Activated CD8-positive, alpha-beta T cell treated with anti-CD3 and anti-CD28 coated beads, Interleukin-2, amount 10 ng/mL, durations not matched to agents 7 days and 5 days (primary cell): ENCODE measurements at places on chromosomes 11 and 22.
A peak's percentile ranks its signal among the peaks of the same experiment; 100 is the strongest.

DNA sequence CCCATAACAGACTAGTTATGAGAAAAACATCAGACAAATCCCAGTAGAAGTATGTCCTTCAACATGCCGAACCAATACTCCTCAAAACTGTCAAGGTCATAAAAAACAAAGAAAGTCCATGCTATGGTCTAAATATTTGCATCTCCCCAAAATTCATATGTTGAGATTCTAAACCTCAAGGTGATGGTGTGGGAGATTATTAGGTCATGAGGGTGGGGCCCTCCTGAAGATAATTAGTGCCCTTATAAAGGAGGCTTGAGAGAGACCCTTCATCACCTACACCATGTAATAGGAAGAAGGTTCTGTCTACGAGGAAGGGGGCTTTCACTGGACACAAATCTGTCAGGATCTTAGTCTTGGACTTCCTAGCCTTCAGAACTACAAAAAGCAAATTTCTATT lies 118.6 kb upstream of the GUCY1A2 start:
- no peak for DNase-seq

DNA sequence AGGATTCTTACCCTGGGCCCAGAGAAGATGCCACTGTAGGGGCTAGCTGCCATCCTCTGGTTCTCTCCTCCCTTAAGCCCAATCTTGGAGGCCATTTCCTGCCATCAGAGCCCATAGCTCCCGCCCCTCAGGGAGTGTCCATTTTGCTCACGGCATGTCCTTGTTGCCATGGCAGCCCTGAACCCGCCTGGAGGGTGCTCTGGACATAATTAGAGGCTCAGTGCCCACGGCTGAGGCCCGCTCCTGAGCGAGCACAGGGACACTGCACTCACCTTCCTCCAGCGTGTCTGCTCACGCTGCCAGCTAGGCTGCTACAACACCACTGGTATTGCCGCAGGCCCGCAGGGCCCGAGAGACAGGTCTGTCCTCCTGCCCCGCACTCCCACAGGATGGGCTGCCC lies 11.1 kb upstream of the SUSD2 start:
- no peak for DNase-seq

DNA sequence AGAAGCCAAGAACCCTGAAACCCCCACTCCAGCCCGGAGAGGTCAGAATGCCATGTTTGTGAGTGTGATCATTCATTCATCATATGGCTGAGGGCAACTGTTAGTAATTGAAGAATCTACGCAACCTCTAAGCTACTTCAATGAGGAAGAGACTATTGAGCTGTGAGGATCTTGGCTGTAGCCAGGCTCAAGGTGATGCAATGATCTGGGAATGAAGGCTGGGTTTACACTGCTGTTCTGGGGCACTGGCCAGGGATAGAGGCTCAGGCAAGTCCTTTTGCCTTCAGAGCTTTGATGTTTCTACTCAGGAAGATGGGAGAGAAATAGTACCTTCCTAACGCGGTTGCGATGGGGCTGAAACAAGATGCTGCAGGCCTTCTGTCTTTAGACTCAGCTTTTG lies 12.9 kb downstream of the CRYBB2 start:
- no peak for DNase-seq

GRCh38 chr22:42324990-42325710 lies 54.7 kb upstream of the TCF20 start:
- DNase-seq = no peak

DNA sequence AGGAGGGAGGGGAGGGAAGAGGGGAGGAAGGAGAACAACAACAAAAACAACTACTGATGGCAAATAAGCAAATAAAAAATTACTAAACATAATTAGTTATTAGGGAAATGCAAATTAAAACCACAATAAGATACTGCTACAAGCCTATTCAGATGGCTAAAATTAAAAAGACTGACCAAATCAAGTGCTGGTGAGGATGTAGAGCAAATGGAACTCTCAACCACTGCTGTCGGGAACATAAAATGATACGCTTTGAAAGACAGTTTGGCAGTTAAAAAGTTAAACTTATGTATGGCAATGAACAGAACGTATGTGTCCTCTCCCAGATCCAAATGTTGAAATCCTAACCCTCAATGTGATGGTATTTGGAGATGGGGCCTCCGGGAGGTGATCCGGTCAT lies 85.7 kb downstream of the PHF21B start:
- DNase-seq = no peak

DNA sequence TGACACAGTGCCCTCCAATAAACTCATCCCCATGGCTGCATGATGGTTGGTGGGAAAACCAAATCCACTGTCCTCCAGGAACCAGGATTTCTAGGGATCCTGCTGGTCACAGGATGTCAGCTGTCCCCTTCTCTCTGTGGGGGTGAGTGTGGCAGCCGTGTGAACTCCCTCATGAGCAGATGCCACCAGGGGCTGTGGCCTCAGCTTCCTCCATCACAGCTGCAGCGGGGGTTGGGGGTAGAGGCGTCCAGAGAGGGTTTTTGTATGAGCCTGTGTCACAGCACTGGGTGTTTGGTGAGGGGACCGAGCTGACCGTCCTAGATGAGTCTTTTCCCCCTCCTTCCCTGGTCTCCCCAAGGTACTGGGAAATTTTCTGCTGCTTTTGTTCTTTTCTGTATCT lies 26.4 kb downstream of the IGLL5 start:
- DNase-seq = no peak

DNA sequence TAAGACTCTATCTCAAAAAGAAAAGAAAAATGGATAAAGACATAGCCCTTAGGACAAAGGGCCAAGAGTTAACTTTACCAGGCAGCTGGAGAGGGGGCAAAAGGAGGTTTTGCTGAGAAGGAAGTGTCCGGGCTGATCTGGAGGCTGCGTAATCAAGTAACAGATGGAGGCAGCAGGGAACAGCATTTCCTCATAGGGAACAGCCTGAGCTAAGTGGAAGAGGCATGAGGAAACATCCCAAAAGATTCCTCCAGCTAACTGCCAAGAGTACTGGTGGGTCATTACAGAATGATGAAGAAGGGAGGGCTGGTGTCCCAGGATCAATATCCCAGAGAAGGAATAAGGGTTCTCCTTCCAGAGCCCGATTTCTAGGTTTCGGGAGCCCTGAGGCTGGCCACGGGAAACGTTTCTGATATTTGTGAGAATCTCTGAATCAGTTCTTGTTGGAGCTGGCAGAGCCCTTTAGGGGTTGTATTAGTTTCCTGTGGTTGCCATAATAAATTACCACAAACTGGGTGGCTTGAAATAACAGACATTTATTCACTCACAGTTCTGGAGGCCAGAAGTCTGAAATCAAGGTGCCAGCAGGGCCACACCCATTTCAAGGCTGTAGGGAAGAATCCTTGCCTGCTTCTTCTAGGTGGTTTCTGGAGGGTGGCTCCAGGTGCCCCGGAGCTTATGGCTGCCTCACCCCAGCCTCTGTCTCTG lies 21.2 kb downstream of the LIF start:
- no peak for DNase-seq

- no peak for DNase-seq
Observed at GRCh38 chr11:61494381-61494961, 14.1 kb upstream of the LRRC10B start.

DNA sequence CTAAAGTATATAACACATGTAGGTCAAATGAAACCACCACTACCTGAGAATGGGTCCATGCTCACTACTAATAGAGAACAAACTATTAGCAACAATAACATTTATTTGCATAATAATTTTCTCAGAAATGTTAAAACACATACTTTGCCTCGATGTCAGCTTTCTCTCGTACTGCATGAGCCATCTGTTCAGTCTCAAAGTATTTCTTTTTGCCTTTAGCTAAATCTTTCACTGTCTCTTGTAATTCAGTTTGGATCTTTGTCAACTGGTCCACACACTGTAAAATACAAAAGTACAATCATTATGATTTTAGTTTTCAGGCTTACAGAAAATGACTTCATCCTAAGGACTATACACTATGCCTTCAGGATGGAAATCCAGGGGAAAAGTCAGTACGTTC lies 153.3 kb downstream of the FCHSD2 start:
- no peak for DNase-seq

DNA sequence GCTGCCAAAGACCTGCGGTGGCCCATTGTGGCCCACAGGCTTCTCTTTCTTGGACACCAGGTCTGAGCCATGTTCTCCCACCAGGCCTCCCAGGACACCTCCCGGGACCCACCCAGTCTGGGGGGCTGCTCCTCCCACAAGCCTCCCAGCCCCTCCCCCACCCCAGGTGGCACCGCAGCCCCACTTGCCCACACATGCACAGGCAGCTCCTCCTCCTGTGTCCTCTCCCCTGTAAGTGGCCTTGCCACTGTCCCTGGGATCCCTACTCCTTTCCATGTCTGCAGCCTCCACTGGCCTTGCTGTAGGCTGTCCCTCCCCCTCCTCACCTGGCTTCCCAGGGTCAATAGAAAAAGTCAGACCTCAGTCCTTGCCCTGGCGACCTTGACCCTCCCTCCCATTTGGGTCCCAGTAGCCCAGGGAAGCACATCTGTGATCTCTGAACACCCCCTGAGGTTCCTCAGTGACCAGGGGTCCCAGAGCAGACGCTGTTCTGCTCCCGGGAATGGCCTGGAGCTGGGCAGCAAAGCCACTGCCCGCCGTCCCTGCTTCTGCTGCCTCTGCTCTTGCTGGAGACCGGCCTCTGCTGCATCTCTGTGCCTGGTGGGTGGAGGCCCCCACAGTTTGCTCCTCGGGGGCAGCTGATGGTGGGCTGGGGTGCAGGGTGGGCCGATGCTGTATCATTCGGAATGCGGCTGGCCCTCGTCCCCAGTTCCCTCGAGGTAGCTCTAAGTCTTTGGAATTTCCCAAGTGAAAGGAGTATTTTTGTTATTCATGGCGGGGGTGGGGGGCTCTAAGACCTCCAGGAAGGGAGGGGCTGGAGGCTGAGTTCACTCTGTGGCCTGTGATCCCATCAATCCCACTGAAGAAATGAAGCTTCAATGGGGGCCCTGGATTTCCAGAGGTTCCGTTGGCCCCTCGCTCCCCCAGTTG lies 43.6 kb downstream of the ARHGAP8 start:
- DNase-seq = no peak

DNA sequence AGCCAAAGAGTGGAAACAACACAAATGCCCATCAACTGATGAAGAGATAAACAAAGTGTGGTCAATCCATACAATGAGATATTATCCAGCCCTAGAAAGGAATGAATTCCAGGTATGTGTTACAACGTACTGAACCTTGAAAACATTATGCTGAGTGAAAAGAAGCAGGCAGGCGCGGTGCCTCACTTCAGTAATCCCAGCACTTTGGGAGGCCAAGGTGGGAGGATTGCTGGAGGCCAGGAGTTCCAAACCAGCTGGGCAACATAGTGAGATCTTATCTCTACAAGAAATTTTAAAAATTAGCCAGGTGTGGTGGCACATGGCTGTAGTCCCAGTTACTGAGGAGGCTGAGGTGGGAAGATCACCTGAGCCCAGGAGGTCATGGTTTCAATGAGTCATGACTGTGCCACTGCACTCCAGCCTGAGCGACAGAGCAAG lies 24.6 kb upstream of the TESMIN start:
- DNase-seq = no peak

- no peak for DNase-seq
Observed at GRCh38 chr11:46009647-46010046, 87.2 kb downstream of the LARGE2 start.

DNA sequence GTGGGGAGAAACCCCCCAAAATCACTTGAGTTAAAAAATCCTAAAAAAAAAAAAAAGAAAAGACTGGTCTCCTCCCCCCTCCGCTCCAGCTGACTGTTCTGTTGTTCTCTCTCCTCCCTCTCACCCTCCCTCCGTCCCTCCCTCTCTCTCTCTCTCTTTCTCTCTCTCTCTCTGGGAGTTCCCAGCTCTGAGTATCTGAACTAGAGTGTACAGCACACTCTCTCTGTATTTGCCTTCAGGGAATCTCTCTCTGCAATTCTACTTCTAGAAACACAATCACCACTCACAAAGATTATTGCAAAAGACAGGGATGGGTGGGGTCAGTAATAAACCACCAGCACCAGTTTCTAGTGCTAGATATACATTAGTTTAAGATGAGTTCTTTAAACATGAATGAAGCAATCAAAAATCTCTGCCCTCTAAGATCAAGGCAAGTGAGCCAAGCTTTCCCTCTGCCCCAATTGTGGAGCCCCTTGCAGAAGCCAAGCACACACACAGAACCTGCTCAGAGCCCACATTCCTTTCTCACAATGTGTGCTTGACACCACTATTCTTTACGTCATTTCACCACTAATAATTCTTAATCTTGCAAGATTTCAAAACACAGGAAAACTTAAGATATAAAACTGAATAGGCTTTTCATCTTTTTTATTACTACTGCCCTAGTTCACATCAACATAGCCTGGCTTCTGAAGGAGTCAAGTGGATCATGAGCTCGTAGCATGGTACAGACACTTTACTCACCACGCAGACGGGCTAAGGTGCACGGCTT lies 133.5 kb downstream of the RBFOX2 start:
- DNase-seq = no peak

- no peak for DNase-seq
Observed at GRCh38 chr22:48486134-48486532, 1341.5 kb downstream of the BRD1 start.

GRCh38 chr22:45533703-45534102 lies 31.0 kb downstream of the FBLN1 start:
- DNase-seq = no peak

DNA sequence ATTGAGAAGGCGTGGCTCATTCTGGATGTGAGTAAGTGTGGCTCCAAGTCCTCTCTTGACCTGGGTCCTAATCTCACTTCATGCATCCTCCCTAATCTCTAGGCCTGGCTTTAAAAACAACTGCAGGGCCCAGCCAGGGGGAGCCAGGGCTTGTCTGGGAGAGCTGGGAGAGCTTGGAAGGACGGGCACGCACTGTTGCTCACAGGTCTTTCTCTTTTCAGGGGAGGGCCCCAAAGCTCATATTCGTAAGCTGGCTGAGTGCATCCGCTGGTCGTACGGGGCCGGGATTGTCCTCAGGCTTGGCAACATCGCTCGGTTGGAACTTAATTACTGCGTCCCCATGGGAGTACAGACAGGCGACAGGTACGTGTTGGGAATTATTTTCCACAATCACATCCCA lies 34.1 kb upstream of the PARVB start:
- DNase-seq = no peak

DNA sequence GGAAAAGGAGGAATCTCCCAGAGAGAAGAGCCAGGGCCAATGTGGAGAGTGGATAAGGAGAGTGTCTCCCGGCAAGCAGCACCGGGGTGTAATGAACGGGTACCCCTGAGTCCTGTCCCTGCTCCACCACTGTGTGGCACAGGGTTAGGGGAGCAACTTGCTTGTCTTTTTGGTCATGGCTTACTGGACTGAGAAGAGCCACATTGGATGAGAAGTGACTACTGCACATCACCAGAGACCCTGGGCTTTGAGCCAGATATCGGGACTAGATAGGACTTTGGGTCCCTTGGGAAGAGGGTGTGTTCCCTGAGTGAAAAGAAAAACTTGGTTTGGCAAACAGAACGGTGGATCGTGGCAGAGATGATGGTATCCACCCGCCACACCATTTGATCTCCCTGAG lies 24.6 kb downstream of the SDHAF2 start:
- DNase-seq = no peak

- no peak for DNase-seq
Observed at GRCh38 chr11:132987936-132988335, 544.4 kb downstream of the OPCML start.

- DNase-seq = no peak
Observed at GRCh38 chr22:23061471-23062280, 8.6 kb upstream of the GNAZ start.

GRCh38 chr11:81869351-81870065 lies 864.2 kb downstream of the FAM181B start:
- peak; percentile 98 for DNase-seq

GRCh38 chr22:46735747-46736608 lies 2.1 kb downstream of the CERK start:
- DNase-seq = no peak

GRCh38 chr11:89516496-89516895 lies 25.3 kb upstream of the NOX4 start:
- DNase-seq = no peak

GRCh38 chr11:25377466-25377865 lies 880.6 kb downstream of the LUZP2 start:
- DNase-seq = no peak
